ENCODE measurements at places on chromosomes 16 and 17.

GRCh38 chr17:69501591-69502468 is 87.3 kb downstream of the MAP2K6 start:
- DNase-seq, result peak; percentile 55

DNA sequence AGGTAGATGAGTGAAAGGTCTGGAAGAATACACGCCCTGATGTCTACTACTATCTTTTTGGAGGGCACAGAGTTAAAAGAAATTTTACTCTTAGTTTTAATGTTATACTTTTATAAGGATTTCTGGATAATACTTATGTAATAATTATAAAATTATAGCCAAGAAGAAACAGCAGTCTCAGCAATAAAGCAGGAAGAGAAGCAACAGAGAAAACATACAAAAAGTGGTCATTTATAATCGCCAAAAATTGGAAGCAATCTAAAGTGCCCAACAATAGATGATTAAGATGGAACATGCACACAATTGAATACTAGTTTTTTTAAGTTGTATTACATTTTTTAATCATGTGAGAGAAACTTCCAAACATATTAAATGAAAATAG is 64.4 kb downstream of the SMG6 start:
- no peak for DNase-seq

DNA sequence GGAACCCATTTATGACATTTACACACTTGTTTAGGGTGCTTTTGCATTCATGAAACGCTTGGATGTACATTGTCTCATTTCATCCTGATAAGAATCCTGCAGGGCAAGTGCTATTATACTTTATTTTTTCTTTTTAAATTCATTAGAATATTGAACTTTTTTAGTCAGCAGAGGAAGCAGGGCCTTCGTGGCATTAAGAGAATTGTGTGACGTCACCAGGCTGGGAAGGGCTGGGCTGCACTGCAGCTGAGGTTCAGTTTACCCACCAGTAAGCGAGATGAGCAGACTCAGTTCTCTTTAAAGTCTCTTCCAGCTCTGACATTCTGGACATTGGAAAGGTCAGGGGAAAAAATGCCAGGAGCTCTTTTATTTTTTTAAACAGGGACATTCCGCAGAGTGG is 159.0 kb downstream of the MRM1 start:
- no peak for DNase-seq

- DNase-seq, result peak; percentile 3
Measured at GRCh38 chr16:47308601-47309000, 152.3 kb downstream of the ITFG1 start.

DNA sequence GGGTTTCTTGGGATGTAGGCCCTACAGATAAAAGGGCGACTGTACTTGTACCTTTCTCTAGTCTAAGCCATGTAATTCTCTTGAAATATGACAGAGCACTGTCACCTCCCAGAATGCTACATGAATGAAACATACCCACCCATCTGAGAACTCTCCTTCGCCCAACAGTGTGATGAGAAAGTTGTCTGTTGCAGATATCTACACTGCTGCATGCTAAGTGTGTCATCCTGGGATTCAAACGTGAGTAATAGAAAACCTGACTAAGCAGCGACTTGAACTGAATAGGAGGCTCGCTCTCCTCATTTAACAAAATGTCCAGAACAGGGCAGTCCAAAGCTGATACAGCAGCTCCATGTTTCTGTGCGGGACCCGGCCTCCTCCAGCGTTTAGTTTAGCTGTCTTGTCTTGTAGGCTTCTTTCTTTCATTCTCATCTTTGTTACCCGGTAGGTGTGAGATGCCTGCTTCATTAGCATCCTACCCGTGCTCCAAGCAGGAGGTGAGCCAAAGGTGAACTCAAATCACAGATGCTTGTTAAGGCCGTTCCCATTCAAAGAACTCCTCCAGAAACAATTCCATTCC is 211.9 kb downstream of the PRKCA start:
- DNase-seq, result peak; percentile 75

DNA sequence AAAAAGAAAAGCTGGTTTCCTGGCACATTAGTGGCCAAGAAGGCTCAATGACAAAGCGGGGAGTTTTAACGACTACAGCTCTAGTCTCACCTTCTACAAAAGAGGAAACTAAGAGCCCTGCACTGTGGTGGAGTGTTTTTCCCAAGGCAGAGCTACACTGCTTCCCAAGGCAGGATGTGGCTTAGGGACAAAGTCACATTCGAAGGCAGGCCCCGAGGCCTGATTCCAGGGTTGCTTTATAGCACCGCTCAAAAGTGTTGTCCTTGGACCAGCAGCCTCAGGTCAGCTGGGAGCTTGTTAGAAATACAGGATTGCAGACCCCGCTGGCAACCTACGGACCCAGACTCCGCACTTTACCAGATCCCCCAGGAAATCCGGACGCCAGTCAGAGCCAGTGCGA is 23.8 kb downstream of the TMEM92 start:
- DNase-seq, result no peak

GRCh38 chr17:43427362-43428043 is 28.7 kb downstream of the ARL4D start:
- no peak for DNase-seq

DNA sequence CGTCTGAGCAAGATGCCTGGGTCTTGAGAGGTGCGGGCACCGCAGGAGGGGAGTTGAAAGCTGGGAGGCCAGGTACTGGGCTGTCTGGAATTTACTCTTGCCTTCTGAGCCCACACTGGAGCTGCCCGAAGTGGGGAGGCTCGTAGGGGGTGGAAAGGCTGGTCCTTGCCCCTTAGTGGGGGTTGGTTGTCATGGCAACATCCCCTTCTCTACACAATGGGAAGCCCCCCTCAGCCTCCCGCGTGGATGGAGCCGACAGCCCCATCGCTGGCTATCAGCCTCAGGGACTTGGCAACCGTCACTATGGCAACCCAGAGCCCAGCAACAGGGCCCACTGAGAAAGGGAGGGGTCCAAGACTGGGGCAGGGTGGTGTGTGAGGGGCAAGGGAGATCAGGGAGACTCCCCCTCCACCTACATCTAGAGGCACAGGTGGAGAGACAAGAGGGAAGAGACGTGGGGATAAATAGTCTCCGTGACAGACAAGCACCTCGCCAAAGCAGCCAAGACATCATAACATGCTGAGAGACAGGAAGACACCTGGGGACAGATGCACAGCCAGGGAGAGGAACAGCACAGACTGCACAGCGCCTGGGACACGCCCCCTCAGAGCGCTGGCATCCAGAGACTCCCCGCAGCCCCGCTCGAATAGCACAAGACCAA is 5.3 kb upstream of the DNAH2 start:
- DNase-seq, result no peak

DNA sequence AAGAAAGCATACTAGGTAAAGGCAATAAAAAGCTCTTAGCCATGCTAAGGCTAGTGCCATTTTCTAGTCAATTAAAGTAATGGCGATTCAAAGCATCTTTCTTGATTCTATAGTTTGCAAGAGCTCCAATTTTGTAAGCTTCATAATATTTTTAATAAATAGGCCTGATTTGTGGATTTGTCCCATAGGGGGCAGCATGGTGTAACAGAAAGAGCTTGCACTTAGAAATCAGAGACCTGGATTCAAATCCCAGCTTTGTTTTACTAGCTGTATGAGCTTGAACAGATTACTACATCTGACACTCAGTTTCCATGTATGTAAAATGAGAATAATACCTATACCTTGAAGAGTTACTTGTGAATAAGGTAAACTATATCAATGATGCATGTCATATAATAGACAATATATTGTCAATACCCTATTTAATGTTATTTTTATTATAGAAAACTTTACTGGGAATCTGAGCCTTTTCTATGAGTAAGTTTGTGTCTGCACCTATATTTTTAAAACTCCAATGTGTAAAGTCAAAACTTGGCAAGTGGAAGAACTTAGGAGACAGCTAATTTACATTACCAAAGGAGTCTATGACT is 93.6 kb upstream of the NOG start:
- DNase-seq, result peak; percentile 7

GRCh38 chr16:23362460-23363317 is 60.6 kb downstream of the SCNN1B start:
- no peak for DNase-seq

GRCh38 chr16:78551487-78552085 is 452.1 kb downstream of the WWOX start:
- no peak for DNase-seq
